ENCODE measurements at places on chromosomes 11 and 22. TPM values are rescaled to one million over a fixed set of nuclear protein-coding genes. Genes with fewer than 3 reads are reported as not detected.
A peak's percentile ranks its signal among the peaks of the same experiment; 100 is the strongest.

DNA sequence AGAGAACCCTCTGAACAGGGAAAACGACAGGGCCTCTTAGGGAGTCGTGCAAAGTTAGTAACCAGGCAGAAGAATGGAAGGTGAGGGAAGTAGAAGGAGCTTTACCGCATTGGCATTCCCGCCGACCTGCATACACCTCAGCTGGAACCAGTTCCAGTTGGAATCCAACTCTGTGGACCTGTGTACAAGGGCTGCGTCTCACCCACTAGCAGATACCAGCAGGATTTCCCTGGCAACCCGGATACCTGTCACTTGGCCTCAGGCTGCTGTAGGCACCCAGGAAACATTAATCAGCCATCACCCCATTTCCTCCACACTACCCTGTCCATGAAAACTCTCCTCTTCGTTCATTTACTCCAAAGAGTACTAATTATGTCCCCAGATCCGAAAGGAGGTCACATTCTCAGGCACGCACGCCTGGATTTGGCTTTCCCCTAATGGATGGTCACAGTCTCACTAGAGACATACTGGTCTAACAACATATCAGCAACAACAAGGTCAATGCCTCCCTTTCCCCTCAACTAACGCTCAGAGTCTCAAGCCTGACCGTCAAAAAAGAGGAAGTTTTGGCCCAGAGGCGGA, 842 bp downstream of the ARFGAP2 start:
- DNase-seq, result no peak

DNA sequence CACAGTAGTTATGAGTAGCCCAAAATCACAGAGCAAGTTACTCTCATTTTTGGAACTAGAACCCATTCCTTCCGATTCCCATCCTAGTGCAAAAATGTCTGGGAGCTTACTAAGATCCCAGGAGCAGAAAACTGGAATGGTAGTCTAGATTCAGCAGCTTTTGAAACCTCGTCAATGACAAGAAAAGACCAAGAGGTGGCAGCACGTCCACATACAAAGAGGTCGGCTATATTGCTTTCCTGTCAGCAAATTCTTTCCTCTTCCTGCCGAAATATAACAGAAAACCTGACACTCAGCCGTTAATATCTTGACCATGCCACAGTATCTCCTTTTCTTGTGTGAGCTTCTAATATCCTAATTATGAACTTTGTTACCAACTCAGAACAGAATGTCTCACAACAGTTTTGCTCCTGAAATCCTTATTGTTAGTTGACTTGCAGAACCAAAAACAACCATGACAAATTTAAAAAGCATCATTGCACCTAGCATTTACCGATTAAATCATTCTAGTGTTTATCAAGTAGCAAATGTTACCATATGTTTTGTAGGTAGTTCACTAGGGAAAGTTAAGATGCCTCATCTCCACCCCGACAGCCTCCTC, 92.8 kb upstream of the OR9G4 start:
- no peak for DNase-seq

DNA sequence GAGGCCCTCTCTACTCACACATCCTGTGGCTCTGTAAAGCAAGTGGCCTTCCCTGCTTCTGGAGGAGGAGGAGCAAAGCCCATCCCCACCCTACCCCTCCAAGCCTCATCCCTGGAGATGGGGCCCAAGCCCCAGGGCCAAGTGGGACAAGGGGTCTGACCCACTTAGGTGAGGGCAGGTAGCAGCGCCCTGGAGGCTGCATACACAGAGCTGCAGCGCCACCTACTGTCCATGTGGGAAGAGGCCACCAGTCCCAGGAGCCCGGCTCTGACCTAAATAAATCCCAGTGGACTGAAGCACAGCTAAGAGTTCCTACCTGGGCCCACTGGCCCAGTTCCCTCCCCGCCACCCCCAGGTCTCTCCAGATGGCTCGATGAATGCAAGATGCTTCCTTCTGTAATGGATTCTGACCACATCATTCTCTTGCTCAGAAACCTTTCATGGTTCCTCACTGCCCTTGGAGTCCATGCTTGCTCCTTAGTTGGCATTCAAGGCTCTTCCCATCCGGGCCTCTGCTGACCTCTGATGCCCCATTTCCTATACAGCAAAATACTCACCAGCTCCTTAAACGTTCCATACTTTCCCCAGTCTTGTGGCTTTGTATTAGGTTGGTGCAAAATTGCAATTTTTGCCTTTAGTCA, 62.1 kb downstream of the THAP12 start:
- DNase-seq, result peak; percentile 79

DNA sequence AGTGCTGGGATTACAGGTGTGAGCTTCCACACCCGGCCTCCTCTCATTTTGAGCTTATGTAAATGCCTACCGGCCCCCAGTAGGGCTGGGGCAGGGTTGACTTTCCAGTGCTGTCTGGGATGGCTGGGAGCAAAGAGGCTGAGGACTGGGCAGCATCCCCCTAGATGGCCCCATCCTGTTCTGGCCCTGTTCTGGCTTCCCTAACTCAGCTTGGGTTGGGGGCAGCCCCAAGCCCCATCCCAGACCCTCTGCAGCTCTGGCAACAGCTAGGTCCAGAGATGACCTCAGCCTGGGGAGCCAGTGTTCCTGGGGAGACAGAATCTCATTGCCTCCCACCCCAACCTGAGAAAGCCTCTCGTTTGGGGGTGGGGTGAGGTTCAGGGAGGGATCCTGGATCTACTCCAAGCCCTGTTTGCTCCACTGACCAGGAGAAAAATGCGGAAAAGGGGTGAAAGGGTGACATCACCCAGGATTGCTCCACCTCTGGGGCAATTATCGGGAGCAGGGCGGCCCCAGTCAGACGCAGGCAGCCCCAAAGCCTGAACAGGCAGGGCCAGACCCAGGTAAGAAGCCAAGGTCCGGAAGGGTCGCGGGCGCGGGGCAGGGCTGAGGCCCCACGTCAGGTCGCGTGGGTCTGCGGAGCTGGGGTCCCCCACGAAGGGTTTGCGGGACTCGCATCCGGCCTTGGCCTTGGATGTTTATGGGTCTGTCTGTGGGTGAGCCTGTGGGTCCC, at the start of gene PNPLA2:
TSS of gene PNPLA2 (plus strand) at position 519 of the 733 bp plus-strand sequence. CDS start 805 bp downstream, outside the sequence.
- no peak for DNase-seq

- DNase-seq, result no peak
These were observed 8.3 kb upstream of the INSC start for GRCh38 chr11:15106201-15106965.

DNA sequence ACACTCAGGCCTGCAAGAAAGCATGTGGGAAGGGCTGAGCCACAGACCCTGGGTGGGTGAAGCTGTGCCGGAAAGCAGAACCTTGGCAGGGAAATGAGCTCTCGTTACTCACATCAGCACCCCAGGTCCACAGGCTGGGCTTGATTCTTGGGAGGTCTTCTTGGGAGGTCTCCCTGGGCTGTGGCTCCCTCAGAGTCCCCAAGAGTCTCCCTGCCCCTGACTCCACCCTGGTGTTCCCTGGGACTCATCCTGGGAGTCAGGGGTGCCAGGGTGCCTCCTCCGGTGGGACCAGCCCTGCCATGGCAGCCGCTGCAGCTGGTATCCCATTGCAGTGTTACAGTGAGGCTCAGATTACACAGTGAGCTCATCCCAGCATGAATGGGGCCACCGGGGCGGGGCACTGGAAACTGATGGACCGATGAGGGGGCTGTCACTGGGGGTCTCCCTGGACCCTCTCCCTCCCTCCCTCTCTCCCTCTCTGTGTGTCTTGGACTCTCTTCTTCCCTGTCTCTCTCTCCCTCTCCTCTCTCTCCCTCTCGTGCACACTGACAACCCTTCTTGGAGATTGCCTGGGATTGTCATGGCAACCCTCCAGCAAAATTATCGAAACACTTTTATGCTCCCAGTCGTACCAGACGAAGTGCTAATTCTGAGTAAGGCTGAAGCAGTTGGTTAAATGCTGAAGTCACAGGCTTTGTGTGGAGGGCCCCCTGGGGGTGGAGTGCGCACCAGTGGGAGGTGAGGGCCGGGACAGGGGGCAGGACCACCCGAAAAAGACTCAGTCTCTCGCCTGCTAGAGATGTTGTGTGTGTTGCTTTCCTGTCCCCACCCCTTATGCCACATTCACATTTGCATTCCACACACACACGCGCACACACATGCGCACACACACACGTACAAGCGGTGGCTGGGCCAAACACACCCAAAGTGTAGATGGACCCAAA, 8.6 kb upstream of the C11orf96 start:
- DNase-seq, result no peak

IGLL5 gene
- 1.3 TPM for total RNA-seq

KRTAP5-8 gene
- total RNA-seq, result not detected

IL10RA gene
- 43.3 TPM for total RNA-seq

PNPLA5 gene
- total RNA-seq, result not detected
